ENCODE measurements at places on chromosomes 4 and X.

- no peak for DNase-seq
These were observed 8.8 kb downstream of the FAM53A start for GRCh38 chr4:1675136-1675801.

GRCh38 chr4:94428884-94429283 is 22.9 kb upstream of the PDLIM5 start:
- no peak for DNase-seq

DNA sequence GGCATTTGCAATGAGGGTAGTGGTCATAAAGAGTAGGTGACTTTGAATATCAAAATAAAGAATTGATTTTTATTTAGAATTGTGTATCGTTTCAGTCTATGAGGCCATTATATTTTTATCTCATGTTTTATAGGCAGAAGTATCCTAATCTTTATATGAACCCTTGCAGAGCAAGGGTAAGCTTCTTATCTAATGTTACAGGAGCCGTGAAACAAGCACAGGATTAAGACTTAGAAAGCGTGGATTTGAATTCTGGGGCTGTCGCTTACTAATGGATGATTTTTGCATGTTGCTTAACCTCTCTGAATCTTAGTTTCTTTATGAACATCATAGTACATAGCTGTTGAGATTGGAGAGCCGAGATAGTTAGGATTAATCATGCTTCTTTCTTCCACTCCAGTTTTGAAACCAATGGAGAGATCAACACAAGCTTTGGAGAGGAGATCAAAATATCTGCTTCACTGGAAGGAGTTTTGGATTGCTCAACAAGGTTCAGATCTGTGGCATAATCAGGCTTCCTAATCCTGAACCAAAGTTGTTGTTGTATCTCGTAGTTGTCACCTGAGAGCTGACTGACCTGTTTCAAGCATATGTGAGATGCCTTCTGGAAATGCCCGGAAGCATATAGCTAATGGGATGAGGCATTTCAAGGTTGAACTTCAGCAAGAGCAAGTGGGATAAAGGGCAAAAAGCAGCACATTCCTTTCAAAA is 166.9 kb upstream of the GK2 start:
- no peak for DNase-seq

DNA sequence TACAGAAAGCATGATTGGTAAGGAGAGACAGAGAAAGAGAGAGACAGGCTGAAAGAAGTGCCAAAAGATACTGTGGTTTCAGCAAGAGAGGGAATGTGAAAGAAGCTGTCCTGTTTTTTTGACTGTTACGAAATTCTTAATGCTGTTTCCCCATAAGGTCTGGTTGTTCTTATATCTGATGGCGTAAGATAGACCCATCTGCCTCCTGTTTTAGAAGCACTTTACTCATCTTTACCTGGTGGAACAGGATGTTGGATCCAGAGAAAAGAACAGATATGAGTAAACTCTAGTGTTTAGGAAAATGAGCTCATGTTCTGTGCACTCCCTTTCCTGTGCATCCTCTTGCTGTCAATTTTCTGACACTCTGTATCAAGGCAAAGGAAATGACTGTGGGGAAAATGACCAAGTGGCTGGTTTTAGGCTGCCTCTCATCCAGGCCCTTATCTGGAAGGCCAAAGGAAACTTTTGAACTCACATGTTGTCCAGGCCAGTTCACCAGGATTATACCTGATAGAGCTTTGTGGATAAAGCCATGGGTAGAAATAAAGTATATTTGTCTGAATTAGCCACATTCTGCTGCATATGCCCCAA is 311.7 kb upstream of the HTR2C start:
- no peak for DNase-seq

- no peak for DNase-seq
These were observed 290.3 kb upstream of the LDB2 start for GRCh38 chr4:17188547-17189400.

DNA sequence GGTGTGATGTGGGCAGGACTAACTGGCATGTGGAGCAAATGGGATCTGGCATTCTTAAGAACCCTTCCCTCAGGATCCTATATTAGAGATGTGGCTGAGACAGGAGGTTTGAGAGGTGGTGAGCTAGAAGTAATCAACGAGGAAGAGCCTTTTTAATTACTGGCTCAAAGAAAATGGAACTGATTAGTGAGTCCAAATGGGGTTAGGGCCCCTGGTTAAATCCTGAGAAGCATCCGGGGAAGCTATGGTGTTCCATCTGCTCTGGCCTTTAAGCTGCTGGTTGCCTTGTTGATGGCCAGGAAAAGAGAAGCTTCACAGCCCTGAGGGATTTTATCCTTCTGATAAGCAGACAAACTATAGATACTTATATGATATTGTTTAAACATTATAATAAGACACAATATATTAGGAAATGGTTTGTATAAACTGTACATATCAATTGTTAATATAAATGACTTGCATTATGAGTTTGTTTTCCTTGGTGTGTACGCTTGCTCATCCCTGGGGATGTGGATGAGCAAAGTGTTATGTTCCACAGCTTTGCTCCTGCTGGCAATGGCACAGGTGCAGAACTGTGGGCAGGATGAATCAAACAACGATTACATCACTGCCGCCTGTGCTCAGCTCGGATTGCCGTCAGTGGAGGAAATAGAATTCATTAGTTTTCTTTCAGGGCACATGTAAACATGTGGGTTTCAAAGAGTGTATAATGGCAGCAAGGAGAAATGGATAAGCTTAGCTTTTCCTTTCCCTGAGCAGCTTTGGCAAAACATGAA is 328.6 kb upstream of the ARX start:
- DNase-seq: no peak

GRCh38 chrX:45623266-45623665 is 422.6 kb upstream of the DIPK2B start:
- no peak for DNase-seq

DNA sequence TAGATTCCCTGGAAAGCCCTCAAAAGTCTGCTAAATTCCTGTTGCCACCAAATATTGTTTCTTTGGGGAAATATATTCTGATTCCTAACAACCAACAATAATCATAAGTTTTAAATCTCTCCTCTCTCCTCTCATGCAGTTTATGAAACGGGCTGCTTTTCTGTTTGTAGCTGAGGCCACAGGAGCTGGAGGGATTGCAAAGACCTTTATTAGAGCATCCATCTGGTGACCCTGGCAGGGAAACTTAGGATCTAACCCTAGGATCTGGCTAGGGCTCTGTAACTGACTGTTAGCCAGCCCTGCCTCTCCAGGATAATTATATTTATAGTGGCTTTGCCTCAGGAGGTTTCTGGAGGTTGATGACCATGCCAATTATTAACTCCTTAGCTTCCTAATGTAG is 56.9 kb downstream of the SMAD1 start:
- no peak for DNase-seq

- no peak for DNase-seq
These were observed 11.9 kb upstream of the TRIML1 start for GRCh38 chr4:188127214-188127874.

GRCh38 chrX:30798810-30799209 is 90.2 kb downstream of the TAB3 start:
- no peak for DNase-seq

- peak; percentile 73 for DNase-seq
These were observed 893 bp upstream of the SEPTIN11 start for GRCh38 chr4:76948443-76949275.

- no peak for DNase-seq
These were observed 25.3 kb upstream of the MTNR1A start for GRCh38 chr4:186580669-186581068.

- DNase-seq: no peak
These were observed 69.6 kb upstream of the C4orf50 start for GRCh38 chr4:6087669-6088341.

- no peak for DNase-seq
These were observed 13.8 kb downstream of the TMEM175 start for GRCh38 chr4:946103-946450.

DNA sequence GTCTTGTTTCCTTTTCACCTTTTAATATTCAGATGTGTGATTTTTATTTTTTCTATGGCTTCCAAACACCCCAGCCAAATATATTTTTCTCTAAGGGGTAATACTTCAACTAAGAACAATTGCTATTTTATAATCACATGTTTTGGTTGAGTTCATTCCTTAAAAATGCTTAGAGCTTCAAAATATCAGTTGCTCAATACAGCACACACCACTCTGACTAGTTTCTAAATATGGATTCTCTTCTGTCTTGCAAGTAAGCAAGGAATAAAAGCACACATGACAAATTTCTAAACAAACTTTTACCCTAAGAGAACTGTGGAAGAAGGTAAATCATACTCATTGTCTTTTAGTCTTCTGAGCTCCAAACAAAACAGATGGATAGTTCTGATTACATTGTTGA is 27.2 kb downstream of the ANTXR2 start:
- DNase-seq: no peak

- no peak for DNase-seq
These were observed 213.4 kb downstream of the SPCS3 start for GRCh38 chr4:176533159-176533558.

DNA sequence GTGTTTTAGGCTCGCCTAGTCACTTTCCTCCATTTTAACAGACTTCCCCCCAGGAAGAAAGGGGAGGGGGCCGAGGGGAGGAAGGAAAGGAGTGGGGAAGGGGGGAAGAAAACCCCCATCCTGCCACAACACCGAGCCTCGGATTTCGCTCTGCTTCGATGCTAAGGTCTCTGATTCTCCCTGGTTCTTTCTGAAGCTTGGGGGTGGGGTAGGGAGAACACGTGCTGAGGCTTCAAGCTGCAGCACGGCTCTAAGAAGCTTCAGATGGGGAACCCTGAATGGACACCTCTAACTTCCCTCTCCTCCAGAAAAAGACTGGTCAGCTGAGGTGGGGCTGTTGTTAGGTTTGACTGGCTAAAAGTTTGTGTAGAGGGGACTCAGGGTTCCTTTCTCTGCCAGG is 61.8 kb downstream of the RHOH start:
- no peak for DNase-seq

- DNase-seq: no peak
These were observed 282.1 kb upstream of the GIMD1 start for GRCh38 chr4:106650701-106651100.

DNA sequence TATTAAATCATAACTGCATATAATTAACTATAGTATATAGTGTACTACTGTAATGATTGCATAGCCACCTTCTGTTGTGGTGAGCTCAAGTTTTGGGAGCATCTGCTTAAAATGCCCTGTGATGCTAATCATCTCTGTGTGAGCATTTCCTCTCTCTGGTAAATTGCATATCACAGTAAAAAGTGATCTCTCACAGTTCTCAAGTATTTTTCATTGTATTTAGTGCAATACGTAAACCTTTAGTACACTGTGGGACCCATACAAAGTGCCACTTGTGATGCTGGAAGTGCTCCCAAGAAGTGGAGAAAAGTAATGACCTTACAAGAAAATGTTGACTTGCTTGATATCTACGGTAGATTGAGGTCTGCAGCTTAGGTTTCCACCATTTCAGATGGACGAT is 82.0 kb downstream of the WWC2 start:
- no peak for DNase-seq

DNA sequence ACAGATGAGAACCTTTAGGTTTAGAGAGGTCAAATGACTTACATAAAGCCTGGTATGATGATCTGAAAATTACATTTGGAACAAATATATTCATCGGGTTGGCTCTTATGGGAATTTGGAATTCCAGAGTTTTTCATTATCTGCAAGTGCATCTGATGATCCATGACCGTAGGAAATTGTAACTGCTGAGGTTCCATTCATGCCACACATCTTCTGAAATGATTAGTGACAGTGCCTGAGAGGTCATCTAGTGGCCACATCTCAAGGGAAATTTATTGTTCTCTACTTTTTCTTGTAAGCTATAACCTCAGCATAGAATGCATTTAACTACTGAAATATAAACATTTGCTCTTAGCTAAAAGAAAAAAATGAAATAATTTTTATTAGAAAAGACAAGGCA is 105.8 kb upstream of the NWD2 start:
- DNase-seq: no peak

DNA sequence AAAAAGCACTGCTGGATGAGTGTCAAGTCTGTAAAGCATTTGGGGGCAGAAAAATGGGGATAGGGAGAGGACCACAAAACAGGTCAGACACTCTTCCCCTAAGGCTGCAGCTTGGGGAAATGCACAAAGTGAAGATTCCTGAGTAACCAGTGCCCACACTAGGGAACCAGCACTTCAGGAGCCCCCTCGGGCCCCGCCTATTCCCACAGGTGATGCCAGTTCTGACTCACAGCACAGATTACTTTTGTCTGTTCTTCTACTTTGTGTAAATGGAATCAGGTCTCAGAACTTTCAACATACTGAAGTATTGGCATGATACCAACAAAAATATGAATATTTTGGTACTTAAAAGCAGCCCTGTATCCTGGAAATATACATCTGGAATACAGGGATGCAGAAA is 112.5 kb downstream of the ADRA2C start:
- no peak for DNase-seq

DNA sequence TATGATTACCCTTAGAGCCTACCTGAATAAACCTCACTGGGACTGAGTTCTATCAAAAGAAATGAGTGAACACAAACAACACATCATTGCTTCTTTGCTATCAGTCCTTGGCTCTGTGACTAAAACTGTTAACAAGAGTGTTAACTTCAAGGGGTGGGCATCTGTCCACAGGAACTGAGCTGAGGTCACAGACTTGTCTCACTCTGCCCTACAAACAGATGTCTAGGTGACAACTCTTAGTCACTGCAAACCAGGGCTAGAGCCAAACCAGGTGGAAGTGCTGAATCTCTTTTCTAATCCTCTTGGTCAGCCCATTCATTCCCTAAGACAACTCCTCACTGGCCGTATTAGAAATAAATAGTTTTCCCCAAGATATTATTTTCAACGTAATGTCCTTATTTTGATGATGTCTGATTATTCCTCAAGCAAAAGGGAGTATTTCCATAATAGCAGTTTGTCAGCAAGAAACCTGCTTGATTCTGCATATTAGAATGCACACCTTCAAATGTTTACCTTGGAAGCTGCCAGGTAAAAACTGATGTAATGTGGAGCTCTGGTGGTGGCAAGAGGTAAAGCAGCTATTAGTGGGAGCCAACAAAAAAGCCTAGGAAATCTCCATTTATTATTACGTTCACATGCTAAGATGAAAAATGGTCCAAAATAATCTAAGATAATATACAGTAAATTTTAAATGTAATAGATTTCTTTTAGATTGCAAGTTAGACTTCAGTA is 4.0 kb downstream of the COL25A1 start:
- DNase-seq: no peak

- DNase-seq: no peak
These were observed 69.5 kb downstream of the HPRT1 start for GRCh38 chrX:134529481-134529880.

- no peak for DNase-seq
These were observed 39.3 kb upstream of the PDK3 start for GRCh38 chrX:24425806-24426205.

DNA sequence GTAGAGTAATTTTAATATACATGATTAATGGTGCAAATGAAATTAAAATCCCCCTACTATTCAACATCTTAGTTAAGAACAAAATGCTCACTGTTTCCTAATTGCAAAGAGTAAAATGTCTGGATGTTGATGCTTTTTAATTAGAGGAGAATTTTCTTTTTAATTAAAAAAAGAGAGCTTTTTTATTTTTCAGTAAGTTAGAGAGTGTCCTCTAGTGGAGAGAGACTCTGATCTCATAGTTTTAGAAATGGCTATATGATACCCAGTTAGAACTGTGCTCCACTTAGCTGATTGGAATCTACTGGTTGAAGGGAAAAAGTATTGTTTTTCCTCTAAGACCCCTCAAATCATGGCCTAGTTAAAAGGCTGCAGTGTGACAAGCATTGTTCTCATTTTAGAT is 312.0 kb upstream of the MAGEB2 start:
- DNase-seq: no peak

Data from CD4-positive, alpha-beta T cell treated with Interferon alpha-2 for 1 hour (primary cell).